ENCODE measurements at places on chromosomes 12 and 14.

- no peak for DNase-seq
Observed at GRCh38 chr12:64864319-64864718, 39.9 kb downstream of the TBC1D30 start.

GRCh38 chr12:115507951-115508722 is 769.4 kb downstream of the MED13L start:
- DNase-seq, result no peak

DNA sequence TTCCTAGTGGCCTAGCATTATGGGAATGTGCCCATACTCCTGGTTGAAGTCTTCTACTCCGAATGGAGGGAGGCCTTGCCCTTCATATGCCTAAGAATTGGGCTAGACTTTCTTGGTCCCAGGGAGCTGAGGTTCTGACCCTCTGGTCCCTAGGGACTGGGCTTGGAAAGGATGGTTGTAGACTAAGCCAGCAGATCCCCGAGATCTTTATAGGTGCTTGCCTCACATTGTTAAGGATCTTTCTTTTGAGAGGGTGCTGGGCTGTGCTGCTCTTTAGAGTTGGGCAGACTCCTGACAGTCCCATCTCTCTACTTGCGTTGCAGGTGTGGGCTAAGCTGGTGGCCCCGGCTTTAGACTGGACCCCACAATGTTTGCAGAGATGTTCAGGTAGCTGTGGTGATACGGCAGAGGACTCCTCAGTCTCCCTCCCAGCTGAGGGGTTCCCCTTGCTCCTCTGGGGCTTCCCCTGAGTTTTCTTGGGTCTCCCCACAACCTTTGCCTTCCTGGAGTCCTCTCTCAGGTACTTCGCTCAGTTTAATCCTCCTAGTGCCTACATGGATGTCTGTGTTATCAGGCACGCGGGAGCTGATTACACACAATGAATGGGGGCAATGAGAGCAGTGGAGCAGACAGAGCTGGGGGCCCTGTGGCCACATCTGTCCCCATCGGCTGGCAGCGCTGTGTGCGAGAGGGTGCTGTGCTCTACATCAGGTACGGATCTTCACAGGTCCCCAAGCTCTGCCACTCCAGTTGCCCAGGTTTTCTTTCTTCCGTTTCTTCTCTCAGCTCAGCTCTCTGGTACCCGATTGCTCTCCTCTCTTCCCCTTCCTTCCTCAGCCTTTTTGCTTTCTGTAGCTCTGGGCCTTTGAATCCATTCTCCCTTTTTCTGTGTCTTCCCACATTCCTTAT is 1.3 kb downstream of the MBD6 start:
- peak; percentile 9 for DNase-seq

DNA sequence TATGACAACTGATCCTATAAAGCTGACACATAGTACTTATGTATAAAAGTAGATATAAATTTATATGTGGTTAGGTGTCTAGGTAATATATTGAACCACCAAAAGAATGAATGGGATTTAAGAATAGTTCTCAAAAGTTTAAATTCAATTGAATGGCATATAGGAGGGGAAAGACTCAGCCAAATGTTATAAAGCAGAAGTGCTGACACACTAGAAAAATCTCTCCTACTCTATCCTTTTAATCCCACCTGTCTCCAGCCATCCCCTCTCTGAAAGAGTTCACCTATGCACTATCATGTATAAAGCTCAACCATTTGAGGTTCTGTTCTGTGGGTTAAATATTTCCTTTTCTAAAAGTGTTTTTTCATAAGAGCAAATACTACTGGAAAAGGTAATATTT is 400.7 kb downstream of the SOX5 start:
- DNase-seq, result no peak

DNA sequence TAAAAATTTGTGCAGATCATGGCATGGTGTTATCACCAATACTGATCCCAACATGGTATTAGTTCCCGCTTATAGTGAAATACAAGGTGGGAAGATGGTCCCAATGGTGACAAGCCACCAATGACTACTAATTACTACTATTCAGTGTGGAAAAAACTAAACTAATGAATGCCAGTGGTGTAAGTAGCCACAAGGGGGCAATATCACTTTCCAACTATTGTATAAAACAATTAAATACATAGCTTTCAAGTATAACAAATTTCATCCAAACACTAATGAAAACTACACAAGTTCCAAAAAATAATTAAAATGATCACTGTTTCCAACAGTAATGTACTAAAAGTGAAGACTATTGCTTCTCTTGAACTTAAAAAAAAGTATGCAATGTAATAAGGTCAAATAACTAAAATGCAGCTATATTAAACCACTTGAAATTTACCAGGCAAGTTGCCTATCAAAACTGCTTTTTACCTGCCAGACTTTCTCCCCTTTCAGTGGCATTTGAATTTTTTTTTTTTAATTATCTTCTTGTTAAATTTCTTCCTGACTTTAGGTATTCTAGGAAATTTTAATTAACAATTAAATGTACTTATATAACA is 58.0 kb downstream of the PAPLN start:
- peak; percentile 40 for DNase-seq

- DNase-seq, result no peak
Observed at GRCh38 chr14:56659964-56660551, 80.5 kb downstream of the TMEM260 start.
